ENCODE measurements at places on chromosomes 3 and 15.

DNA sequence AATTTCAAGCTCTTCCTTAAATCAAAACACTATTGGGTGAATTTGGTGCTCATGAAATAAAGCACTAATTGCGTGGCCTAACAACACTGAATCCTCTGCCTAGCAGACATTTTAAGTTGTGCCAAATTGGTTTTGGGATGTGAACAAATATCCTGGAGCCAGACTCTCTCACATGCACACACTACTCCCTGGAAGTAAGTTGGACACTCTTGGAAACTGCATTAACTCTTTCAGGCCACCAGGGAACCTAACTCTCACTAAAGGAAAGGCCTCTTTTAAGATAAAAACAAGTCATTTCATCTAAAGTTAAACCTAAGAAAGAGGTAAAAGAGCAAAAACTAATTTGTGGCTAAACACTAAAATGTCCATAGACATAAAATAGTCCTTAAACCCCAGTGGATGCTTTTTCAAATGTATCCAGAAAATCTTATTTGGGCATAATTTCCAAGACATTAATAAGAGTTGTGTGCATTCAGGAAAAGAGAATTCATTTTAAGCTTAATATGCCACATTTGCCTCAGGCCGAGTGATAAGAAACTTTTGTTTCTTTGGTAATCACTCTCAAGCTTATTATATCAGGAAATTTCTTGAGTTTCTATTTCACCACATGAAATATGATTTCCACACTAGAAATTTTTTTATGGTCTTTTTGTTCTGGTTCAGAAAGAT is 61.8 kb downstream of the ZBTB20 start:
- DNase-seq = no peak

DNA sequence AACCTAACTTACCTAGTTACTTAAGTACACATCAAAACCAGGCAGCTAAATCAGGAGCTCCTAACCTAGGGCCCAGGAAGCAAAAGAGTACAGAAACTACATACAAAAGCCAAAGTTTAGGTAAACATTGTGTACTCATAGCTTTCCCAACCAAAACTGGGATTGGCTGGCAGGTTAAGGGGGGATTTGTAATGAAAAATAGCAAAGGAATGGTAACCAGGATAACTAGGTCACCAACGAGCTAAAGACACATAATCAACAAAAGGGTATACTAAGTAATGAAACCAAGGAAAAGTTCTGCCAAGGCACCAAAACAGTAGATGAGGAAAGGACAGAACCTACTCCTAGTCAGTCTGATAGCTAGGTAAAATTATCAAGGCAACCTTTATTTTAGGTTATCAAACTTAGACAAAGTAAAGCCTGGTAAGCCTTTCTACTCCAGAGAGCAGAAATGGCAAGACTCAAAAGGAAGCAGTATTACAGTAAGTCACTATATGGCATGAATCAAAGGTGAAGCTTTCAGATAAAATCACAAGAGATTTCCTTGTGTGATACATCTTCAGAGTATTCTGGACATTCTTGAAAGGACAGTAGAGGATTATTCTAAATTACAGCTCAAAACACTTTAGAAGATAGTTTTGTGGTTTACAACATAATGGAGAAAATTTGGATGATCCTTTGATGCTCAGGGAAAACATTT is 10.2 kb downstream of the TRA2B start:
- DNase-seq = no peak

DNA sequence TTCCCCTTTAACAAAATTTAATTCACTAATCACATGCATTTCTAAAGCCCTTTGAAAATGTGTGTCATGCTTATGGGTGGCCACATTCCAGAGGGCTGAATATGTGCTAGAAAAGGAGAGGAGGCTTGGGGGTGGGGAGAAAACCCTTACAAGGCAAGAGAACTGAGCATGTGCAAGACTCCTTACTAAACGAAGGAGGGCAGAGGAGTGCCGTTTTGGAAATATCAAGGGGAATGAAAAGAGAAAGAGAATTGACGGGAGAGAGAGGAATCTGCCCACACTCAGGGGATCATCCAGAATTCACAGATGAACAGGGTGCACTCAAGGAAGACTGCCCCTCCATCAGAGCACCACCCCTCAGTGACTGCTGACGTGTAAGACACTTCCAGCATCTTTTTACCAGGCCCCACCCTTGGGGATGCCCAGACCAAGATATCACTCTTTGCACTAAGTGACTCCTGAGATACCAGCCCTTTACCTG is 37.9 kb upstream of the TSC22D2 start:
- peak; percentile 70 for DNase-seq

GRCh38 chr15:65981837-65982626 is 112.7 kb downstream of the RAB11A start:
- DNase-seq = no peak

DNA sequence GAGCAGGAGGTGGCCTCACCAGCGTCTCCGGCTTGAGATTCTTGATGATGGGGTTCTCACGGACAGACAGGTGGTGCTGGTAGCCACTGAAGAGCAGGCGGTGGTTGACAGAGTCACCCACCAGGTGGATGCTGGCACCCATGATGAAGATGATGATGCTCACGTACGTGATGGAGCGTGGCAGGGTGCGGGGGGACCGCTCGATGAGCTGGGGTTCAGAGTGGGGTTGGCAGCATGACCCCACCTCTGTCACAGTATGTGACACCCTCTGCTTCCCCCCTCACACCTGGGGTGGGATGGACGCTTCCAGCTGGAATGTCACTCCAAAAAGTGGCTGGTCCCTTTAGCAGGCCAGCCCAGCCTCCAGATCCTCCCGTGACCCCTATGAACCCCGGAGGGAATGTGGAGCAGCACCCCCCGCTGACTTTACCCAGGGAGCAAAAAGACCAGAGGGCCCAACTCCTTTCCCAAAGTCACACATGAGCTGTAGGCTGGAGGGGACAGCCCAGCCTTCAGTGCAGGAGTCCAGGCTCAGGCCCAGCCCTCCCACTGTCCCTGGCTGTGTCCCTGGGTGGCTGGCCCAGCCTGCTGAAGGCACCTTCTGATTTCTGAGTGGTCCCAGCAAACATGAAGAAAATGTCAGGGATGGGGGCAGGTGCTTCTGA is 6.7 kb upstream of the CALML4 start:
- no peak for DNase-seq

DNA sequence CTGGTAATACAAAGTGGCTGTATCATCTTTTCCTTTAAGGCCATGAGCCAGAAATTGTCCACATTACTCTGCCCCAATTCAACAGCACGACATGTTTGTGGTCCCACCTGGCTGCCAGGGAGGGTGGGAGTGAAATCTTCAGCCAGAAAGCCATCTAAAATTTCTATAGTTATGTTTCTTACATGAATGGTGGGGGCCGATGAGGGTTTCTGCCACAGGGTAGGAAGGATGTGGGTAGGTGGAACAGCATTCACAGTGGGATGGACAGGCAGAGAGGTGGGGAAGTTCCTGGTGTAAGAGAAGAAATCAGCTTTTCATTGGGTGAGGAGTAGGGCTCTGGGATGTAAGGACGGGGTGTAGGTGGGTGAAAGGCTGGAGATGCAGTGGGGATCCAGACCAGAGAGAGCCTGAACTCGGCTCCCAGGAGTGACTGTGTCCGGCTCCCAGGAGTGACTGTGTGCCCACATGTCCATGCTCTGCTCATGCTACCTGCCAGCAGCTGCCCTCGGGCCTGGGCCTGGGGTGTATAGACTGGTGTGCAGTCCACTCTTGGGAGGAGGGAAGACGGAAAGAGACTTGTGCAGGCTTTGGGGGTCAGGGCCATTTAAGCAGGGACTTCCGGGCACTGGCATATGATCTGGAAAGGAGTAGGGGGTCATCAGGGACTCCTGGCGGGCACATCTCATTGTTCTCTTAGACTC is 3.8 kb upstream of the FBLN2 start:
- DNase-seq = no peak

- DNase-seq = no peak
Observed at GRCh38 chr3:103169289-103169688, 734.5 kb downstream of the ZPLD1 start.

- no peak for DNase-seq
Observed at GRCh38 chr15:59138243-59138642, 33.3 kb downstream of the CCNB2 start.

- DNase-seq = no peak
Observed at GRCh38 chr3:113450911-113451310, 9.6 kb upstream of the CFAP44 start.

GRCh38 chr15:66065325-66065724 is 188.2 kb downstream of the MEGF11 start:
- DNase-seq = no peak

DNA sequence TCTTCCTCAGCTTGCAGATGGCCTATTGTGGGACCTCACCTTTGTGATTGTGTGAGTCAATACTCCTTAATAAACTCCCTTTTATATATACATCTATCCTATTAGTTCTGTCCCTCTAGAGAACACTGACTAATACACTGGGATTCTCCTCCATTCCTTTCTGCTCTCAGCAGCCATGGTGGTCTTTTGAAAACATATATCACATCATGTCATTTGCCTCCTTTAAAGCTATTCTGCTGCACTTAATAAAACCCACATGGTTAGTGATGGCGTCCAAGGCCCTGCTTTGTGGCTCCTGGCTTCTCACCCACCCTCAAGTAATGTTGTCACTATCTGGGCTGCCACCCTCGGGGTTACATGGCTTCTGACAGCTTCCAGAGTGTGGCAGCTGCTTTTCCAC is 169.5 kb downstream of the CADPS start:
- no peak for DNase-seq

- no peak for DNase-seq
Observed at GRCh38 chr15:69056365-69056764, 41.9 kb downstream of the NOX5 start.

DNA sequence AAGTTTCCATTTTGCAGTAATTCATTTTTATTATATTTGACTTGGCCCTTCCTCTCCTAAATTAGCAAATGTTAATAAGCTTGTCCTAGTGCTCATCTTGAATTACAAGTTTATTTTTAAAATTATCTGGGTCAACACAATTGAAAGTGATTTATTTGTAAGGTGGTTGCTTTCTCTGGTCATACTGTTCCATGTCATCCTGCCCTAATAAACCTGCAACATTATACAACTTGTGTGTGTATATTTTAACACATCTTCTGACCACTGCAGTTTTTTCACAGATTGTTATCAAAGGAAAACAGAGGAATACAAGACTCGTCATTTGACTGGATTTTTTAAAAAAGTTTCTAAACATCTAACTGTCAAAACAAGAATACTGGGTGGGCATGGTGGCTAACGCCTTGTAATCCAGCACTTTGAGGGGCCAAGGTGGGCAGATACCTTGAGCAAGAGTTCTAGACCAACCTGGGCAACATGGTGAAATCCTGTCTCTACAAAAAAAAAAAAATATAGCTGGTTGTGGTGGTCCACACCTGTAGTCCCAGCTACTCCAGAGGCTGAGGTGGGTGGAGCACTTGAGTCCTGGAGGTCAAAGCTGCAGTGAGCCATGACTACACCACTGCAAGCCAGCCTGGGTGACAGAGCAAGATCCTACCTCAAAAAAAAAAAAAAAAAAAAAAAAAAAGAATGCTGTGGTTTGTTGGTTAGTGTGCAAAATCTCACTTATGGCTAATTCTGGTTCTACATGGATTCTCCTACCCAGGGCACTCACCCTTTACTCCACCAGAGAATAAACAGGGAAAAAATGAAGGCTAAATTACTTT is 5.0 kb upstream of the LRRFIP2 start:
- no peak for DNase-seq

- DNase-seq = no peak
Observed at GRCh38 chr15:73014904-73015303, 37.4 kb upstream of the NEO1 start.

GRCh38 chr15:58330741-58331559 is 100.8 kb upstream of the LIPC start:
- DNase-seq = no peak

GRCh38 chr3:197749315-197749600 is 425 bp upstream of the FYTTD1 start:
- peak; percentile 11 for DNase-seq

GRCh38 chr15:31338318-31338878 is 11.8 kb downstream of the KLF13 start:
- no peak for DNase-seq

- DNase-seq = no peak
Observed at GRCh38 chr3:14814411-14814871, 4.3 kb upstream of the FGD5 start.

DNA sequence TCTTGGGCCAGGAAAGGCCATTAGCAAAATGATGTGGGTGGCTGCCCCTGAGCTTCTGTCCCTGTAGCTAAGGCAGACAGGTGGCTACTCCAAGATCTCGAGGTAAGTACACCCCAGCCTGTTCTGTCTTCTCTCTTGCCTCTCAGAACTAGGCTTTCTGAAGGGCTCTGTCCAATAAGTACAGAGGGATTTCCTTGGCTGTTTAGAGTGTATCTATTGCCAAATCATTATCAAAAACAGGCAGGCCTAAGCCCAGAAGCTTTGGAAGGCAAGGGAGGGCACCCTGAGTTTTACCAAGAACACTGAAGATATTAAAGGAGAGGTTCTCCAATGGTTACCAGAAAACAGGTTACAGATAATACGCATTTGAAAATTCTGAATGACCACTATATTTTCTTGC is 156.6 kb downstream of the MYRIP start:
- no peak for DNase-seq

DNA sequence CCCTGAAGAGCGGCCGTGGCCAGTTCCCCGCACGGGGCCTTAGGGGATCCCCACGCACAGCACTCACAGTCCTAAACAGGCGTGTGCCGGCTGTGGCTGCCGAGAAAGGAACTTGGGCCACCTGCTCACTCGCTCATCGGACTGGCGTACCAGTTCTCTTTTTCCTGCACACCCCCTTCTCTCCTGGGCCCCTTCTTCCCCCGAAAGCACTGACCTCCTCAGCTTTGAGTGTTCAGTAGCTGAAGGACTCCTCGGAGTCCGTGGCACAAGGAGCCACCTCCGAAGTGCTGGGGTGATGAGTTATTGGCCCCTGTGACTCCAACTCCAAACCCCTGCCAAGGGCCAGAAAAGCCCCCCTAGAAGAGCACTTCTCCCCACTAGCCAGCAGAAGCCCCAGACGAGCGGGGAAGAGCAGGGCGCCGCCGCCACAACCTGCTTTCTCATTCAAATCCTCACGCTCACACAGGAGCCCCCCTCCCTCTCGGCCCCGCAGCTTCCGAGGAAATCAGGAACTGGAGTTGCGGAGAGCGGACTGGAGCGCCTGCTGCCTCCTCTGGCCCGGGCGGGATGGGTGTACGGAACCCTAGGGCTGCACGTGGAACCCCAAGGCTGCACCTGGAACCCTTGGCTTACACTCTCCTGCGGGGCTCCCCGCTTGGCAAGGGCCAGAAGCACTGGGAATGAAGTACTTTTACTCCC is at the start of gene PLCH1:
Gene PLCH1 (minus strand): TSS at position 446 of the 699 bp plus-strand sequence. CDS start 40,847 bp downstream, outside the sequence.
- no peak for DNase-seq

DNA sequence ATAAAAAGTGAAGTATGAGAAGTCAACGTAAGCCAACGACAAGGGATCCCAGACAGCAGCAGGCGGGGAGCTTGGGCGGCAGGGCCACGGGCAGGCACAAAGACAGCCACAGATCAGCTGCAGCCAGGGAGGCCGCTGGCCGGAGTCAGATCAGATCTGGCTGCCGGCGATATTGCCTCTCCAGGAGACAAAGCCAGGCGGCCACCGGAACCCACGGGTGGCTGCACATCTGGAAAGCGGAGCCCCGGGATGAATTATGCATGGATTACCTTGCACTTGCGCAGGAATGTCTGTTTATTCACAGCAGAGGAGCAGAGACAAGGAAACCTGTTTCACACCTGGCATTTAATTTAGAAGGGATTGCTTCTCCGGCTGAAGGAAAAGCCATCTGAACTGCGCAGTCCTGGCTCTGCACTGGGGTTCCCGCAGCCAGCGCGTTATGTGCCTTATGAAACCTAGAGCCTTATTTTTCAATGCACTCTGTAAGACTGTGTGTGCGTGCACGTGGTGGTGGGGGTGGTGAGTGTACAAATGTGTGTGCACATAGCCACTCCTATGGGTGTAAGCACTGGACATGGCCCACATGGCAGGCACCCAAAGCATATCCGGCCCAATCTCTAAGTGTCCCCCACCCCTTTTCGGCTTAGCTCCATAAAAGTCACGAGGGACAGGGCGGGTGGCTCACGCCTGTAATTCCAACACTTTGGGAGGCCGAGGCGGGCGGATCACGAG is 427.8 kb upstream of the MCTP2 start:
- DNase-seq = no peak
